ENCODE measurements at places on chromosomes 6 and 20. TPM values are rescaled to one million over a fixed set of nuclear protein-coding genes. Genes with fewer than 3 reads are reported as not detected.
A peak's percentile ranks its signal among the peaks of the same experiment; 100 is the strongest.

Gene CCN6
- total RNA-seq, result not detected

Gene SLC22A3
- total RNA-seq, result 5.0 TPM

Gene KHDRBS2
- 0.46 TPM for total RNA-seq

Gene COL9A3
- 2.3 TPM for total RNA-seq

Gene ZFAND3
- 77.0 TPM for total RNA-seq

DNA sequence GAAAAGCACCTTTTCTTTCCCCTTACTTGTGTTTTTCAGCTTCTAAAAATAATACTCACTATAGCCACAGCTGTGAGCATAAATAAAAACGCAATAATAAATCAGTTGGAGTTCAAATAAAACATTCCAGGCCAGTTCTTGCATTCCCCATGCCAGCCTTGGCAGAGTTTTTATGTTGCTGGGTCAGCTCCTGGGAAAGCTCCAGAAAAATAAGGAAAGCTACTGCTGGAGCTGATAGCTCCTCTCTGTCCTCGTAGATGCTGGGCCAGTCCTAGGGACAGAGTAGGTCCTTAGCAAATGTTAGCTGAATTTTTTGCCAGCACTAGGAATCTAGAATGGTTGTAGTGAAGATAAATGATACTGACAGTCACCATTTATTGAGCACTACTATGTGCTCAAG is 389.0 kb upstream of the SYNCRIP start:
- no peak for DNase-seq

GRCh38 chr20:60926831-60927230 is 325.2 kb upstream of the CDH4 start:
- no peak for DNase-seq

- DNase-seq, result peak; percentile 79
Measured at GRCh38 chr20:50478162-50478990, 31.8 kb upstream of the PTPN1 start.

GRCh38 chr6:25777031-25777430 is 22.5 kb downstream of the SLC17A4 start:
- DNase-seq, result no peak

- DNase-seq, result no peak
Measured at GRCh38 chr6:88545991-88546390, 379.8 kb upstream of the CNR1 start.

- no peak for DNase-seq
Measured at GRCh38 chr6:125983246-125983945, 2.9 kb upstream of the TRMT11 start.

DNA sequence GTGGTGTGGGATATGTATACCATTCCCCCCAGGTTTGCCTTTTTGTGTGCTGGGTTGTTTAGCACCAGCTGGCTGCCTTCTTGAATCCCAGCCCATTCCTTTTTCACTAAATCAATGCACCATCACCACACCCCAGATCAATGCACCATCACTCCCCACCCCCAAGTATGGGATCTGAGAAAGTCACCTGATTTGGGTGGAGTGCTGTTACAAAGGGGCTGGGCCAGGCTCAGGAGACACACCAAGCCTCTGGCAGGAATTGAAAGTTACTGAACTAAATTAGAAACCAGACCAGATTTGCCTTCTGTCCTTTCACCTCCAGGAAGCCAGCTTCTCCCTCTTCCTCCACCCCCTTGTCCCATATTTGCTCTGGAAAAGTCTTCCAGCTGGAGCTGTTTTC is 19.6 kb upstream of the PKHD1 start:
- no peak for DNase-seq

DNA sequence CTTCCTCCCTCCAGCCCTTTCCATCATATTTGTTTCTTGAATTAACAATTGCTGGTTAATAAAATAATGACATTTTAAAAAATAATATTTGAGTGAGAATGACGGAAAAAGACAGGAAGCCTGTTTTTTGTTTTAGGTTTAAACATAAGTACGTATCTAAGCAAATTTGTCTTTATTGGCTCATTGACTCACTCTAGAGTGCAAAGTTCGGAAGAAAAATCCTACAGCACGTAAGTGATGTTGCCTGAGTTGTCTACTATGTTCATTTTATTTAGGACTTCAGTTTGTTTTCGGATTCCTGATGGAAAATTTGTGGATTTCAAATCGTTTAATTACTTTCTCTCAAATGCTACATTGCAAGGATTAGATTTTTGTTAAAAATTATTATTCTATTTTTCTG is 1435.7 kb upstream of the ADGRB3 start:
- DNase-seq, result no peak

DNA sequence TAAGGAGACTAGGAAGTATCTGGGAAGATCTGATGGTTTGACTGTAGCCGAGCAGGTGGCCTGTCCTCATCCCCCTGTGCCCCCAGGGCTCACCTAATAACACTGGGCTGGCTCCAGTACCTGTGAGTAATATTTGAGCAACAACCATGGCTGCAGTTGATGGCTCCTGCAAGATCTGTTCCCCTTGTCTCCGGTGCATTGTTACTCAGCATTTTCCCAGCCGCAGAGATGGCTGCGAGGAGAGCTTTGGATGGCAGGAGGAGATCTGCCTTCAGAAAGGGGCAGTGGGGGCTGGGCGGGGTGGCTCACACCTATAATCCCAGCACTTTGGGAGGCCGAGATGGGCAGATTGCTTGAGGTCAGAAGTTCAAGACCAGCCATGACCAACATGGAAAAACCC is 39.3 kb downstream of the PTK7 start:
- DNase-seq, result no peak

GRCh38 chr6:45488889-45489288 is 111.2 kb upstream of the SUPT3H start:
- DNase-seq, result no peak

- no peak for DNase-seq
Measured at GRCh38 chr6:31227143-31227542, 44.7 kb downstream of the HLA-C start.

DNA sequence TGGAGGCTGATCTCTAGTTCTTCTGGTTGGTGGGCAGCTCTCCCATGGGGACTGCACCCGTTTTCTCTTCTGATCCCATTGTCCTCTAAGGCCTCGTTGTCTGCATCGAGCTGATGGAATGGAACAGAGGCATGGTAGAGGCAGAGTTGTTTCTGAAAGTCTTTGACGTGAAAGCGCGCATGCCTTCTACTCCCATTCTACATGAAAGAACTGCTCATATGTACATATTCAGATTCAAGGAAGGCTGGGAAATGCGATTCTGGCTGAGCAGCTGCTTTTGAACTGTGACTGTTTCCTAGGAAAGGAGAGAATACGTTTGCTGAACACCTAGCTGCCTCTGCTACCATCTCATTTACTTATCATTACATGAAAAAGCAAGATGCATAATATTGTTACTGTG is 815.2 kb downstream of the QKI start:
- DNase-seq, result no peak

DNA sequence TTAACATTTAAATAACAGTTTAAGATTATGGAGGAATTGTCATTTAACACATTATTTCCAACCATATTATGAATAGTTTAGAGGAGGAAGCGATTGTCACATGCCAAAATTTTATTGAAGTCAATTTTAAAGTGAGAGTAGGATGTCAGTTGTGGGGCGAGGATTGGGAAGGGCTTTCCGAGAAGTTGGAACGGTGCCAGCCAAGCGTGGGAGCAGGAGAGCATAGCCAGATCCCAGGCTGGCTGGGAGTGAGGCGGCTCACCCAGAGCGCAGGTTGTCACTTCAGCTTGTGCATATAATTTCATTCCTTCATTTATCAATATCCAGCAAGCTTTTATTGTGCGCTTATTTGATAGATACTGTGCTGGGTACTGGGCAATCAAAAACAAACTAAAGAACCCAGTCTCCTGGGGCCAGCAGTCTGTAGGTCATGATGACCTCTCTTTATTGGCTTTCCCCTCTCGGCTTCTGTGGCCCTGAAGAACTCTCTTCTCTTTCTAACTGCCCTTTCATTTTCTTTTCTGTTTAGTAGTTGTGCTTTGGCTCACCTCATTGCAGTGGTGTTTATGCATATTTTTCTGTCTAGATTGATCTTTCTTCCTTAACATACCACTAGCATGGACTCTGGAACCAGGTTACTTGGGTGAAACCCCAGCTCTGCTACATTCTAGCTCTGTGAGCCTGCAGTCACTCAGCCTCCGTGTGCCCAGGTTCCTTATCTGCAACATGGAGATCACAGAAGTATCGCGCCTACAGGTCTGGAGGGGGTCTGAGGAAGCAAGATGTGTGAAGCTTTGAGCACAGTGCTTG is 6.4 kb downstream of the CEP43 start:
- no peak for DNase-seq

- no peak for DNase-seq
Measured at GRCh38 chr6:16622193-16622592, 139.1 kb downstream of the ATXN1 start.

- no peak for DNase-seq
Measured at GRCh38 chr6:31510007-31510406, 12.1 kb downstream of the MICB start.

DNA sequence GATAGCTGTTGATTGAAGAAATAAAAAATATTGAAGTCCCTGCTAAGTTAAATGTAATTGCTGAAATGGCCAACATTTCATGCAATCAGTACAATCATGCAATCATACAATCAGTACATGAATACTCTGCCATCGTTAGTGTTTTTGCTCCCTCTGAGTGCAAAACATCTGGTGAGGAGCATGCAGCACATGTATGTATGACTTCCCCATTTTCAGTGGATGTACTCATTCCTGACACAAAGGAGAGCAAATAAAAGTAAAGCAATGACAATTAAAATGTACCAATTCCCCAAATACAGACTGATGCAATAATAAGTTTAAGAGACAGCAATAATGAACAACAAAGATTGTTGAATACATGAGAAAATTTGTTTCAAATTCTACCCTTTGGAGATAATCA is 140.7 kb downstream of the PLCB1 start:
- no peak for DNase-seq

- DNase-seq, result no peak
Measured at GRCh38 chr6:15690510-15690909, 27.7 kb upstream of the DTNBP1 start.

DNA sequence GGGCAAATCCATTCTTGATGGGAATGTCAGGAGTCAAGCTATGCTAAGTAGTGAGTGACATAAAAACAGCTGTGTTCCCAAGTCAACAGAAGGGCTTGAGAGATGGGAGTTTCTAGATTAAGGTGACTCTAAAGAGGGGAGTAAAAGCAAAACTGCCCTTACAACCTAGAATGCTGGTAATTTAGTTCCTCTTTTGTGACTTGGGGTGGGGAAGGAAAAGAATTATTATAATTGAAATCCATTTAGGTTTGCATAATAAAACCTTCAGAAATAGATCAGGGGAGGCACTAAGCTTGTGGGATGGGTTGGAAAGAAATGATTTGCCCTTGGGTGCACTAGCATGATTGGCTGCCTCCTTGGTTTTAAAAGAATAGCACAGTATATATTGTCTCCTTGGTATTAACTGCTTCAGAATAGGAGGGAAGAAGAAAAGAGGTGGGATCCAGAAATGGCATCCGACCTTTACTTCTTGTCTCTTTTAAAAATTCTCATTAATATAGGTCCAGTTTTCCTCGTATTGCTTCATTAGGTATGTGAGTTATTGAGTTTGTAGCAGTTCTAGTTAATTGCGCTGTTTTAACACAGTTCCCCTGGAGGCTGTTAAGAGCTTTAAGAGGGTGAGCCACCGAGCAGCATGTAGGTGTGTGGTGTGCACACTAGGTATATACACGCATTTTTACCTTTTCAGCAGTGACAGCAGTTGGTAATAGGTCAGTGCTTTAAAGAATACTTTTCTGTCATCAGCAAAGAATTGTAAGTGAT is 95.3 kb upstream of the VSTM2L start:
- no peak for DNase-seq
